ENCODE measurements at places on chromosomes 12 and 14.

DNA sequence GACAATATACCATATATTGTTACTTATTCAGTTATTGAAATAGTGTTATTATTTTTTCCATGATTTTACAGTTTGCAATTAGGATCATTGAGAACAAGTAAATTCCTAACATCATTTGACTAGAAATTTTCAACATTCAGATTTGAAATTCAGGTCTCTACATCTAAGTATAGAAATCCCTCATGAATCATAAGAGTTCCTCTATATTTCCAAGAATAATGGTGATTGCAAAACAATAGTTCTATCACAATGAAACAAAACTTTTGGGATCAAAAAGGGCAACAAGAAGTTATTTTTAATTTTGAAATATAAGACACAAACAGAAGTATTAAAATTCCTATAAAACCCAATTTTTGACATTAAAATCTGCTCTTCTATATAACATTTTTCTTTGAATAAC, 10.8 kb downstream of the CLEC1A start:
- no peak for DNase-seq

DNA sequence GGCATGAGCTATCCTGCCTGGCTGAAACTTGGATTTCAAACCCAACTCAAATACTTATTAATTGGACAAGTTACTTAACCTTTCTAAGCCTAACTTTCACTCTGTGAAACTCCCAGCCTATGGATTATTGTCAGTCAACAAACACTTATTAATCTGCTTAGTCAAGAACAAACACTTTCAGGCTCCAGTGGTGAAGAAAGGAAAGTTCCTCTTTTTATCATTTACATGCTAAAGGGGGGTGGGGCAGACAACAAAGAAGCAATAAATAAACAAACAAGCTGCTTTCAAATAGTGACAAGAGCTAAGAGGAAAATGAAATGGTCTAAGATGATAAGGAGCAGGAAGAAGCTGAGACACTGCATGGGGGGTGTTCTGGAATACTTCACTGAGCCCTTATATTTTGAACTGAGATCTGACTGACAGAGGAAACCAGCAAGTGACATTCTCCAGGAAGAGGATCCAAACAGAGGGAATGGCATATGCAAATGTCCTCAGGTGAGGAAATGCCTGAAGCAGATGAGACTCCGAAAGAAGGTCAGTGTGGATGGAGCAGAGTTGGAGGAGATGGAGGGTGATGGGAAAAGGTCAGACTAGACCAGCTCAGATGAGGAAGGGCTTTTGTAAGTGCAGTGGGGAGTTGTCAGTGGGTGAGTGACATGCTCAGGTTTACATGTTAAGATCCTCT, 259.6 kb downstream of the ITPR2 start:
- DNase-seq, result no peak

DNA sequence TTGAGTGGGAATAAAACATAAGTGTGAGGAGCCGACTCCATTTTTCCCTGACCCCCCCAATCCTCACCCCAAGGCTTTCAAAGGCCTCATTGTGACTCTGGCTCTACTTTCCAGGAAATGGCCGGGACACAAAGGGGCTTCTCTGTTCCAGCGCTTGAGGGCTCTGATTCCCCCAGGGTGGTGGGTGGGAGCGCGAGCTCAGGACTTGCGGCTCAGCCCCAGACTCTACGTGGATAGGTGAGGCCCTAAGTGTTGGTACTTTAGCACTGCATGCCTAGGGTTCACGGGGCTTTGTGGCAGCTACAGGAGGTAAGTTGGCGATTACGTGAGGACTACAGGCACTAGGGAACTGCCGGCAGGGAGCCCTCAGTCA, 553 bp downstream of the CNPY2 start:
- DNase-seq, result no peak

- peak; percentile 29 for DNase-seq
Measured at GRCh38 chr12:127263621-127264020, 1003.3 kb upstream of the TMEM132C start.

GRCh38 chr12:62106547-62107185, 153.5 kb upstream of the USP15 start:
- no peak for DNase-seq

DNA sequence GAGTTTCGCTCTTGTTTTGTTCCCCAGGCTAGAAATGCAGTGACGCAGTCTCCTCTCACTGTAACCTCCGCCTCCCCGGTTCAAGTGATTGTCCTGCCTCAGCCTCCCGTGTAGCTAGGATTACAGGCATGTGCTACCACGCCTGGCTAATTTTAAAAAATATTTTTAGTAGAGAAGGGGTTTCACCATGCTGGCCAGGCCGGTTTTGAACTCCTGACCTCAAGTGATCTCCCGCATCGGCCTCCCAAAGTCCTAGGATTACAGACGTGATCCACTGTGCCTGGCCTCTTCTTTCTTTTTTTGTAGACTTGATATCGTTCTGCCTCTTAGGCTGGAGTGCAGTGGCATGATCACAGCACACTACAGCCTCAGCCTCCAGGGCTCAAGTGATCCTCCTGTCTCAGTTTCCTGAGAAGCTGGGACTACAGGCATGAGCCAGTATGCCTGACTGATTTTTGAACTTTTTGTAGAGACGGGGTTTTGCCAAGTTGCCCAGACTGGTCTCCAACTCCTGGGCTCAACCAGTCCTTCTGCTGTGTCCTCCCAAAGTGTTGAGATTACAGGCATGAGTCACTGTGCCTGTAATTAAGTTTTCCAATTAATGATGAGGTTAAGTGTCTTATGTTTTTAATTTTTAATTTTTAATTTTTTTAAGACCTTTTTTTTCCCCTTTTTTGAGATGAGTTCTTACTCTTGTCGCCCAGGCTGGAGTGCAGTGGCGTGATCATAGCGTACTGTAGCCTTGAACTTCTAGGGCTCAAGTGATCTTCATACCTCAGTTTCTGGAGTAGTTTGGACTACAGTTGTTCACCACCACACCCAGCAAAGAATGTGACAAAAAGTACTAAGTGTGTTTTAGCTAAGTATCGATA, 10.2 kb downstream of the RCOR1 start:
- no peak for DNase-seq

DNA sequence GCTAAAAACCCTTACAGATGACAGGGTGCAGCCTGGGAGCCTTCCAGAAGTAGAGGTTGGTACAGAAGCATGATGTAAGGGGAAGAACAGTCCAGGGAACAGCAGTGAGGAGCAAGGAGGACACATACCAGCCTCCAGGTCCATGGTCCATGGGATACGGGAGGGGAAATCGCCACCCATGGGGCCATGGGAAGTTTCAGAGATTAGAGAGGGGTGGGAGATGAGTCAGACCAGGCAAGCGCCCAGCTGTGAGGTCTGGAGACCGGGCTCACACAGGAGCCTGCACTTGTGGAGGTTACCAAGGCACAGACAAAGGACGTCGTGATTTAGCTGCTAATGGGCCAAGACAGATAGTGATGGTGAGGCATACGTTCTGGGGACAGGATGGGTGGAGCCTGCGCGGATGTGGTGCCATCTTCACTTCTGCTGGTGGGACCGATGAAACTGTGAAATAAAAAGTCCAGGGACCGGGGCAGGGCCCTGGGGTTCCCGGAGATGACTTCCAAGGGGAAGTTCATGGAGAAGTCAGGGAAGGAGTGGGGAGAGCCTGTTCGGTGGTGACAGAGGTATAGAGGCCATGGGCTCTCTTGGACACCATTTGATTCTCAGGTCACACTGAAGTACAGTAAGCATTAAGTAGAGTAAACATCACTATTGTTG, 17.7 kb upstream of the LRP1-AS start:
- no peak for DNase-seq

- peak; percentile 80 for DNase-seq
Measured at GRCh38 chr12:96578526-96579125, 89.2 kb downstream of the CFAP54 start.

- peak; percentile 36 for DNase-seq
Measured at GRCh38 chr14:54169254-54169924, 212.8 kb upstream of the BMP4 start.

DNA sequence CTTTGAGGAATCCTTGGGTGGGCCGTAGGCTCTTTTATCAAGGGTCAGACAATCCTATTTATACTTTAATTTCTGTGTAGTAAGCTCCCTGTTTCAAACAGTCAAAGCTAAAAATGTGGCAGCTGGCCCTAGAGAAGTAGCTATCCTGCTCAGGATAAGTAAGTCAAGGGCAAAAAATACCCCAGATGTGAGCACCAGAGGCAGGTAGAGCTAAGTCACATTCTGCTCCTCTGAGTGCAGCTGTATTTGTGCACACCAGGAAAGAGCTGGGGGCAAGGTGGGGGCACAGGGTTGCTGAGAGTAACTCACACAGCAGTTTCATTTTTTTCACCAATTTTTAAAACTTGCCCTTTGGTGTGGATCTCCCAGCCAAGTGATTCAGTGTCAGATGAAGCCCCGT, 5.3 kb downstream of the ETV6 start:
- DNase-seq, result no peak

GRCh38 chr12:124002021-124002644, 29.1 kb downstream of the ZNF664 start:
- peak; percentile 59 for DNase-seq

GRCh38 chr12:26548227-26548626, 284.8 kb downstream of the ITPR2 start:
- DNase-seq, result no peak

DNA sequence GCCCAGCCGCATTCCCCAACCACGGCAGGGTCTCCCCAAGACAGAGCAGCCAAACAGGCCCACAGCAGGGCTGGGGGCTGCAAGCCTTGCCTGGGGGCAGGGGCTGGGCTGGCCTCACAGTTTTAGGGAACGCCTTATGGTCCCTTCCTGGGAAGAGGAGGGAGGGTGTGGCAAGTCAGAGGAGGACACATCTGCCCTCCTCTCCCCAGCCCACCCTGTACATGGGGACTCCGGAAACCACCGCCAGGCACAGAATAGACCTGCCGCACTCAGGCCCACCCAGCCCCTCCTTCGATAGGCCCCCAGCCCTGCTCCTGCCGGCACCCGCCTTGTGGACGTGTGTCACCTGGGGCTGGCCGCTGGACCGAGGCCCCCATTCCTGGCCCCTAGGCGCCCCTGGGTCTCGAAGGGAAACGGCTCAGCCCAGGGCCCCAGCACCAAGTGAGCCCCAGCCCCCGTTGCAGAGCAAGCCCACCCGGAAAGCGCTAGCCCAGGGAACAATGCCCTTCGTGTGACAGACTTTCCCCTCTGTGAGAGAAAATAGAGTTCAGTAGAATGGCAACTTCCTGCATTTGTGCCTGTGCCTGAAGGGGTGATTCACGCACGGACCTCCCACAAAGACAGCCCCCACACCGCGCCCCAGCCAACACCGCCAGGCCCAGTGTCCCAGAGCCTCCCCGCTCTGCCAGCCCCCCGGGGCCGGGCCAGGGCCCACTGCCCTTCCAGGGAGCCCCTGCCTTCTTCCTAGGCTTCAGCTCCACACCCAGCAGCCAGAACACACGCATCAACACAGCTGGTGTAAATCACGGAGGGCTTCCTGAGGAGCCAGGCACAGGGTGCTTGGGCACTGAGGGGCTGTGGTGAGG, 12.0 kb upstream of the NUDT14 start:
- no peak for DNase-seq

DNA sequence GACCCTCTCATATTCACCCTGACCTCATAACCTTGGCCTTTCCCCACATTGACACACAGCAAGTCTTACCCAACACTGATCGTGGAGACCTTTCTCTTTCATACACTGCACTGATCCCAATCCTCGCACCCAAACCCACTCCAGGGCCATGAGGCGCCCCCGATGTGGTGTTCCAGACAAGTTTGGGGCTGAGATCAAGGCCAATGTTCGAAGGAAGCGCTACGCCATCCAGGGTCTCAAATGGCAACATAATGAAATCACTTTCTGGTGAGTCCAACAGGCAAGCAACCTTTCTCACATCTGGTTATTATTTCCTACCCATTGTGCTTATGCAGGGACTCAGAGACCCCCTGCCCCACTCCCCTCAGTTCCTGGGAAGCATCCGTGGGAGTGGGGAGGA, 5.4 kb downstream of the MMP14 start:
- no peak for DNase-seq

- DNase-seq, result peak; percentile 96
Measured at GRCh38 chr14:61247935-61248334, 33.2 kb downstream of the TMEM30B start.

DNA sequence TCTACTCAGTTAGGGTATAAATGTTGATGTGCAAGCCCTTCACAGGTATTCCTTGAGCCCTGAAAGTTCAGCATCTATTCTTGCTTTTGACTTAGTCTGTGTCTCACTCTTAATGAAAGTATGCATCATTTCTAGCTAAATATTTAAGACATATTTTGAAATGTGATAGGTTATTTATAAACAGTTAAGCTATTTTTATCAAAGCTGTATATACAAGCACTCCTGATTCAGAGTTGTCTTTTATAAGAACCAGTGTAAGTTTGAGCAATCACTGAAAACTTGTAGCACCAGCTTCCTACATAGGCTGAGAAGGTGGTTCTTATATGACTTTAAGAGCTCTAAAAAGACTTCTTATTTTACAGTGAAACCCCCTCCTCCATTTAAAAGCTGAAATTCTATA, 98.6 kb downstream of the MYF5 start:
- no peak for DNase-seq

GRCh38 chr12:94133964-94134795, 14.2 kb upstream of the PLXNC1 start:
- DNase-seq, result peak; percentile 76

GRCh38 chr14:99213527-99213971, 58.4 kb downstream of the BCL11B start:
- no peak for DNase-seq

GRCh38 chr14:20112321-20112720, 1.8 kb downstream of the OR4K17 start:
- DNase-seq, result no peak

GRCh38 chr12:14834509-14834908, 8.8 kb downstream of the ART4 start:
- DNase-seq, result no peak
